Stimulated activated CD8-positive, alpha-beta memory T cell treated with anti-CD3 and anti-CD28 coated beads, Interleukin-4, amount 100 ng/mL, for 1 hour (primary cell): ENCODE measurements at places on chromosomes 5 and 9.

GRCh38 chr5:8135742-8136141 lies 266.8 kb downstream of the MTRR start:
- no peak for DNase-seq

- no peak for DNase-seq
These were observed 4.0 kb upstream of the SLC2A8 start for GRCh38 chr9:127392976-127393375.

- no peak for DNase-seq
These were observed 349.1 kb downstream of the CTNND2 start for GRCh38 chr5:11555171-11555570.

DNA sequence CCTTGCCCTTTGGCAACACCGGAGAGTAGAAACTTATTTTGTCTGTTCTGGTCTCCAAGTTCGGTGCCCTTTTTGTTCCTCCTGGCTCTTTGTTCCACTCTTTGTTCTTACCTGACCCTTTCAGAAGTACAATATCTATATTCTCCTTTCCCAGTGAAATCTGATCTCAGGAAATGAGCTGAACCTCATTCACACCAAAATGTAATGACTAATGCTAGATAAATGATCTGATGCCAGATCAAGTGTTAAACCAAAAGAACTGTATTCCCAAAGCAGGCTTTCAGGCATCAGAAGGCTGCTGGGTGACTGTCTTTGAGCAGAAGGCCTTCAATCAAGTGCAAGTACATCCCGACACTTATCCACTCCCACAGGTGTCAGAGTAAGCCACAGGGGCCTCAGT lies 156.4 kb downstream of the SPOCK1 start:
- DNase-seq: no peak

DNA sequence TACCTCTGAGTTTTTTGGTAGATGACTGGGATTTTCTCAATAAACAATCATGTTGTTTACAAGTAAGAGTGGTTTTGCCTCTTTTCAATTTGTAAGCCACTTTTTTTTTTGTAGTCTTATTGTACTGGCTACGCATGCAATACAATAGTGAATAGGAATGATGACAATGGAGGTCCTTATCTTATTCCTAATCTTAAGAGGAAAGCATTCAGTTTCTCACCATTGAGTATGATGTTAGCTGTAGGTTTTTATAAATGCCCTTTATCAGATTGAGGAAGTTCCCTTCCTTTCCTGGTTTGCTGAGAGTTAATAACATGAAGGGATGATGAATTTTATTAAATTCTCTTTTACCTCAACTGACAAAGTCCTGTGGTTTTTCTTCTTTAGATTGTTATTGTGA lies 155.2 kb downstream of the ADAMTSL1 start:
- DNase-seq: no peak

DNA sequence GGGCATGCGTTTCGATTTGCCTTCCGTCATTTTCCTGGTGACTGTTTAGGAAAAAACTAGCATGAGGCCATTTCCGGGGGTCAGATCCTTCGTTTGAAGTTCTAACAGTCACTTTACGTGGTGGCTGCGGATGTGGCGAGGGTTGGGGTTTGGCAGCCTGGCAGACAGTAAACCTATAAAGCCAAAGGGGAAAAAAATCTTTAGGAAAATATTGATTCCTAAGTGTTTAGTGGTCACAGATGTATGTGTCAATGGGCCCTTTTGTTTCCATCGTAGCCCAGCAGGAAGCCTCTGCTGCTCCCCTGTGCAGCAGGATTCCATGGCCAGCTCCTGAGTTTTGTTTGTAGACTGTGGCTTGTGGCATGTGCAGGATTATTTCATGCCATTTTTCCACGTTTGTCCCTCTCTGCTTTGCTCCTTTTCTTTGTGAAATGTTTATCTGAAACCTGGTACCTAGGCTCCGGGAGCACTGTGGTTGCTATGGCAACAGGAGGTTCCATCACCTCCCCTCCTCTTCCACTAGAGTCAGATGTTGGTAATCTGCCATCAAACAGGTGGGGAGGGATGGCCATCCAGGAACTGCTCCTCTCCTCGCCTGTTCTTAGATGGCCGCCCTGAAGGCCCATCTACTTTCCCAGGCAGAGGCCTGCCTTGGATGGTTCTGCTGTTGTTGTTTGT lies 202.3 kb downstream of the AOPEP start:
- no peak for DNase-seq

DNA sequence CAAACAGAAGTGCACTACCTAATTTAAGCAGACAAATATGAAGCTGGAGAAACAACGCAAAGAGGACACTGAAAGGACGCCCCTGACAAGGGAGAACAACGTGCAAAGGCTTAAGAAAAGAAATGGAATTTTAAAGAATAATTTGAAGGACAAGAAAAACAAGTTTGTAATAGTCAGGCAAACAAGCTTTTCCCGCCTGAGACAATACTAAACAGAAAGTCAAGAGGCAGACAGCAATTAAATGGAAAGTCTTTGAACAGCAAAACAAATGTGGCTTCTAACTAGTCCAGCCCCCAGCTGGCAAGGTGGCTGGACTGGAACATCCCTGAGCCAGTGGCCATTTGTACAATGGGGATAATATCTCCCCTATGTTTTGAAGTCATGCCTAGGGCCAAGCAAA lies 63.3 kb downstream of the SIL1 start:
- no peak for DNase-seq

DNA sequence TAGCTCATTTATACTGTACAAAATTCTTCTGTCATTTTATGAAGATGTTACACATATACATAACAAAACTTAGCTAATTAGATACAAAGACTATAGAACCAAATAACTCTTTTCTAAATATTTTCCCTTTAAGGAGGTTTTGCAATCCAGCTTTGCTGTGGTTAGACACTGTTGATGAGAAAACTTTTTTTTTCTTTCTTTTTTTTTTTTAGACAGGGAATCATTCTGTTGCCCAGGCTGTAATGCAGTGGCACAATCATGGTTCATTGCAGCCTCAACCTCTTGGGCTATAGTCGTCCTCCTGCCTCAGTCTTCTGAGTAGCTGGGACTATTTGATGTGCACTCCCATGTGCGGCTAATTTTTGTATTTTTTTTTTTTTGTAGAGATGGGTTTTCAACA lies 38.5 kb upstream of the CDKN2B start:
- DNase-seq: no peak

DNA sequence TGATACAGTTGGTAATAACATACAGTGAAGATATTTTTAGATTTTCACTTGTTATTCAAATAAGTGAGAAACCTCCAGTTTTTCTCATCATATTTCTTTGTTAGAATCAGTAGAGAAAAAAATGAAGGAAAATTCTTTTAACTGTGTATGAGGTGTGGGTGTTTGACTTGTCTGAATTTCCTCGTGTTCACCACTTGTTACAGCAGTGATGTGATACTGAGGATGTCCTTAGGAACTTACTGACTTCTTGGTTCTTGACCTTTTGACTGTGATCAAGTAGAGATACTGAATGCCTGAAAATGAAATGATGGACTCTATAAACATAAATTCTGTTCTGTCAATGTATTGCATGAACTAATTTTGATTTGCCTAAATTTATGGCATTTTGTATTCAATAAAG lies 10.7 kb downstream of the PBX3 start:
- DNase-seq: no peak
